ENCODE measurements at places on chromosomes 2 and 18. TPM values are rescaled to one million over a fixed set of nuclear protein-coding genes. Genes with fewer than 3 reads are reported as not detected.

GRCh38 chr18:29241199-29241598, 1064.3 kb upstream of the CDH2 start:
- H3K4me3 ChIP-seq = no peak overlapping the region
- no peaks in the 10 kb centered on the region for H3K36me3 ChIP-seq
- DNase-seq = no peak
- no peak overlapping the region for H3K27ac ChIP-seq

Gene ACYP2
- total RNA-seq = 4.4 TPM

DNA sequence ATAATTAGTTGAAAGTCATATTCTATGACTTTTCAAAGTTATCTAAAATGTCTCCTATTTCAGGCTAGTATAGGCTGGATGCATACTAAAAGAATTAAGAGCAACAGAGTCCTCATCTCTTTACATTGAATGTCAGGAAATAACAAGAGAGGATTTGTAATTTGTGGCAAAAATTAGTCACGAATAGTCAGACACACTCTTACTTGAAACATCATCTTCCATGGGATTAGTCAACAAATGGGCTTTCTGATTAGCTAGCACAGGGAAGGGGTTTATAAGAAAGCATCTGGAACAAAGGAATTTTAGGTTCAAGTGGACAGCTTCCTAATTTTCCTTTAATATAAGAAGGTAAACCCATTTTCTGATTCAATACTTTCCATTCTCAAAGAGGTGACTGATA, 330.3 kb upstream of the MEX3C start:
- H3K4me1 ChIP-seq = no peaks in the 10 kb centered on the region
- H3K27me3 ChIP-seq = no peaks in the 10 kb centered on the region
- no peaks in the 10 kb centered on the region for H3K36me3 ChIP-seq
- H3K4me3 ChIP-seq = no peak overlapping the region
- DNase-seq = no peak

Gene HOXD3
- not detected for total RNA-seq

DNA sequence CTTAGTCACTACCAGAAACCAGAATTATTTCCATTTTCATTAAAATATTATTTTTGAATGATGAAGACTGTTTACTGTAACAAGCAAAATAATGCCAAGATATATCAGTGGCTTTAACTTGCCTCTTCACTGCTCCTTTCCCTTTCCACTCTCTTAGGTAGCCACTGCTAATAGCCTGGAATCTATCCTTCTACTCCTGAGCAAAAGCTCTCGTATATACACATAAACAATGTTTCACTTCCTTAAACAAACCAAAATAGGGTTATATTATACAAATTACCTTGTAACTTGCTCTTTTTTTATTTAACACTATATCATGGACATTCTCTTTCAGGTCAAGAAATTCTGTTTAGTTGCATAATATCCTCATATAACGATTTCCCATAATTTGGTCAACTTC, 20.8 kb downstream of the IMMT start:
- no peak for DNase-seq
- no peaks in the 10 kb centered on the region for H3K4me1 ChIP-seq

Gene MRO
- 0.67 TPM for total RNA-seq

Gene SLC8A1
- total RNA-seq = 3.2 TPM

DNA sequence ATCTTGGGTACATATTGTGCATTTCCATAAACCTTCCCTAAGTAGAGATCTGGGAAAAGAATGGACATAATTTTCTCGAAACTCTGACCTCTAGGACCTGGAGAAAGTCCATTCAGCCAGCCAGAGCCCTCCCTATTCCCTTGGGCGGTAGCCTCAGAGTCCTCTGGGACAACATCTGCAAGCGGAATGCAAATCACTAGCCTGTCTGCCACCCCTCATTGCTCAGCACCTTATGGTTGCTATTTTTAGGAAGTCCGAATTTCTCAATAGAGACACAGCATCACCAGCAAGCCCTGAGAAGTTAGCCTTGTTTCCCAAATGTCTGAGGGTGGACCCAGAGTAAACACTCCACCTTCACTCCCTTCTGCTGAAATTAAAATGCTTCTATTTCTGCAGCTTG, 17.6 kb upstream of the CD28 start:
- H3K4me3 ChIP-seq = no peak overlapping the region
- no peaks in the 10 kb centered on the region for H3K36me3 ChIP-seq
- no peaks in the 10 kb centered on the region for H3K4me1 ChIP-seq
- no peak overlapping the region for H3K27ac ChIP-seq

Gene CDKL4
- total RNA-seq = 0.29 TPM

- H3K4me1 ChIP-seq = no peaks in the 10 kb centered on the region
- no peak for DNase-seq
- H3K4me3 ChIP-seq = no peak overlapping the region
- H3K27me3 ChIP-seq = no peaks in the 10 kb centered on the region
Measured at GRCh38 chr18:44541781-44542180, 138.9 kb upstream of the SETBP1 start.

GRCh38 chr2:120509991-120510735, 164.2 kb downstream of the INHBB start:
- H3K4me3 ChIP-seq = no peak overlapping the region
- no peak for DNase-seq
- H3K27ac ChIP-seq = no peak overlapping the region
- H3K27me3 ChIP-seq = peaks cover 14% of the 10 kb centered on the region
- H3K4me1 ChIP-seq = peaks cover 4% of the 10 kb centered on the region

DNA sequence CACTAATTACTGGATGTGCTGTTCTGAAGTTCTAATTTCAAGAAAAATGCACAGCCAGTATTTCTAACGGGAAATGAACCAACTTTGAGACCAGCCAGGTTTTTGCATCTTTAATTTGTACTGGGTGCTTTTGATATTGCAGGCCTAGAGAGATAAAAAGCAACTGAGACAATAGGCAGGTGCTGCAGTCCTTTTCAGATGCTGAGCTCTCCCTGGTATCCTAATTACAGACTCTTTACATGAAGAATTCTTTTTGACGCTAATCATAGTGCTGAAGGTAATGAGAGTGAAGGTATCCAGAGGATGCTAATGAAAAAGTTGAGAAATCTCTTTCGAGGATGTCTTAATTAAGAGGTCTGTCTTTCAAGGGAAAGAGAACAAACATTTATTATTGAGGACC, 85.1 kb downstream of the SERPINB8 start:
- H3K4me3 ChIP-seq = no peak overlapping the region
- peaks cover 18% of the 10 kb centered on the region for H3K27me3 ChIP-seq
- no peak for DNase-seq
- no peak overlapping the region for H3K27ac ChIP-seq
- peaks cover 2% of the 10 kb centered on the region for H3K4me1 ChIP-seq

DNA sequence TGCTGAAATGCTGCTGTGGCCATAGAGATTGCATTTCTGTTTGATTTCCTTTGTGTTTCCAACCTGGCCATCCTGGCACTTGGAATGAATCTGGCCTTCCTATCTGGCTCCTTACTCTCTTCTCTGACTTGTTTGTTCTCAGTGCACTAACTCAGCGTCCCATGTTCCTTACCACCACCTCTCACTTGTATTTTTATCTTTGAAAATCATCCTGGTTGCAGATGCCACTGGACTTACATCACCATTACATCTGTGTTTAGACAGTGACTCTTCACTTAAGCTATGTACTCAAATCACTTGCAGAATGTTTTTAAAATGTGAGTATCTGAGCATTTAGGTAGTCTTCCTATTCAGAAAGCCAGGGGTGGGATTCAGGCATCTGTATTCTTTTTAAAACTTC, 239.5 kb downstream of the WDR7 start:
- no peak overlapping the region for H3K4me3 ChIP-seq
- H3K27me3 ChIP-seq = no peaks in the 10 kb centered on the region
- H3K36me3 ChIP-seq = no peaks in the 10 kb centered on the region
- H3K27ac ChIP-seq = no peak overlapping the region

Gene CD28
- not detected for total RNA-seq

GRCh38 chr18:62569081-62569655, 46.3 kb downstream of the ZCCHC2 start:
- no peaks in the 10 kb centered on the region for H3K36me3 ChIP-seq
- no peaks in the 10 kb centered on the region for H3K4me1 ChIP-seq
- H3K27ac ChIP-seq = no peak overlapping the region
- no peak overlapping the region for H3K4me3 ChIP-seq
- no peak for DNase-seq
- no peaks in the 10 kb centered on the region for H3K27me3 ChIP-seq

Gene TRIM43
- total RNA-seq = not detected

- H3K27me3 ChIP-seq = no peaks in the 10 kb centered on the region
- no peak for DNase-seq
- H3K36me3 ChIP-seq = no peaks in the 10 kb centered on the region
Measured at GRCh38 chr2:168169097-168169745, 78.2 kb downstream of the STK39 start.

GRCh38 chr18:75204732-75205513, 4.0 kb downstream of the PTGR3 start:
- H3K27ac ChIP-seq = no peak overlapping the region
- peaks cover 31% of the 10 kb centered on the region for H3K4me1 ChIP-seq
- DNase-seq = no peak
- peak overlapping the region; percentile 32 for H3K4me3 ChIP-seq
- no peaks in the 10 kb centered on the region for H3K36me3 ChIP-seq
- peaks cover 51% of the 10 kb centered on the region for H3K27me3 ChIP-seq

- no peaks in the 10 kb centered on the region for H3K4me1 ChIP-seq
- no peak for DNase-seq
- H3K36me3 ChIP-seq = no peaks in the 10 kb centered on the region
- H3K27ac ChIP-seq = no peak overlapping the region
- H3K4me3 ChIP-seq = no peak overlapping the region
Measured at GRCh38 chr2:162063899-162064298, 10.1 kb downstream of the DPP4 start.

DNA sequence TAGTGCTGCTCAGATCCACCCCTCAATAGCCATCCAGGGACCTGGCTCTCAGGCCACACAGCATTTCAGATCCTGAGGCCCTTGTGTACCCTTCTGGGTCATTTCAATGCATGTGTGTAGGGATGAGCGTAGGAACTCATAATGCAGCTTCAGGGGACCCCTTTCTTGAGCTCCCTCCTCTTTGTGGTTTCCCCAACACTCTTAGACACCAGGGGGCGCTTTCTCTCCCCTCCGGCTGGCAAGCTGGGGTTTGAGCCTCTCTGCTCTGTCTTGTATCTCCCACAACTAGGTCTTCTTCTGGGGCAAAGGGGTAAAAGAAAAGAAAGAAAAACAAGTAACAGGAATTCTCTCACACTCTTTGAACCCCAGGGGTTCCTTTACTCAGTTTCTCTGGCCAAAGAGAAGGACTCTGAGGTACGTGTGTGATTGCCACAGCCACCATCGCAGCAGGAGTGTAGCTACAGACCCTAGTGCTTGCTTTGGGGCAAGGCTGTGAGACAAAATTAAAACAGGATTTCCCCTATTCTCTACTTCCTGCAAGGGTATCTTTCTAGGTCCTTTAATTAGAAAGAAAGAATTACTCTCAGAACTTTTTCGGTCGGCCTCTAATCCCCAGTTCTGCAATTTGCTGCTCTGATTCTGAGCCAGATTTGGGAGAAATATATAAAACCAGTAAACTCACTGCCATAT, 38.0 kb downstream of the CABYR start:
- H3K36me3 ChIP-seq = no peaks in the 10 kb centered on the region
- H3K4me1 ChIP-seq = no peaks in the 10 kb centered on the region
- no peak overlapping the region for H3K4me3 ChIP-seq
- H3K27me3 ChIP-seq = no peaks in the 10 kb centered on the region

DNA sequence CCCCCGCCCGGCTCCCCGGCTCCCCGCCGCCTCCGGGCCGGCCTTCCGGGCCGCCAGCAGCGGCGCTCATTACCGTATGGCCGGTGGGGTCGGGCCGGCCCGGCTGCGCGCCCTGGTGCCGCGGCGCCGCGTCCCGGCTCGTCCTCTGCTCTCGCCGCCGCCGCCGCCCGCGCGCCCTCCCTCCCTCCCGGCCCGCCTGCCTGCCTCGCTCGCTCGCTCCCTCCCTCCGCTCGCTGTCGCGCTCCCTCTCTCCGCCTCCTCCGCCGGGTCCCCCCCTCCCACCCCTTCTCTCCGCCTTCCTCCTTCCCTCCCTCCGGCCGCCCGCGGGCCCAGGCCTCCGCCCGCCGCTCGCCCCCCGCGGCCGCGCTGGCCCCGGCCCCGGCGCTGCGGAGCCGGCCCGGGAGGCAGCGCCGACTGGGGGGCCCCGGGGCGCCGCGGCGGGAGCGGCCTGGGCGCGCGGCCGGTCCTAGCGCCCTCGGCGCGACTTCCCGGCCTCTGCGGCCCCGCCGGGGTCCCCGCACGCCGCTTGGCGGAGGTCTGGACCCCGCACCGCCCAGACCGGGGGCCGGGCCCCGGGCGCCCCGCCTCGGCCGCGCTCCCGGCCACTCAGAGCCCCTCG, at the start of gene DNMT3A:
Gene DNMT3A, minus strand, starts transcription at position 173 of the 619 bp plus-strand sequence. CDS start 27,941 bp downstream, outside the sequence.
- H3K36me3 ChIP-seq = no peaks in the 10 kb centered on the region
- peak within 1 kb of the TSS; percentile 38 for H3K4me3 ChIP-seq
- no peak within 1 kb of the TSS for H3K27ac ChIP-seq
- DNase-seq = no peak
- H3K4me1 ChIP-seq = peaks cover 9% of the 10 kb centered on the region

Gene GORASP2
- total RNA-seq = 86.8 TPM

DNA sequence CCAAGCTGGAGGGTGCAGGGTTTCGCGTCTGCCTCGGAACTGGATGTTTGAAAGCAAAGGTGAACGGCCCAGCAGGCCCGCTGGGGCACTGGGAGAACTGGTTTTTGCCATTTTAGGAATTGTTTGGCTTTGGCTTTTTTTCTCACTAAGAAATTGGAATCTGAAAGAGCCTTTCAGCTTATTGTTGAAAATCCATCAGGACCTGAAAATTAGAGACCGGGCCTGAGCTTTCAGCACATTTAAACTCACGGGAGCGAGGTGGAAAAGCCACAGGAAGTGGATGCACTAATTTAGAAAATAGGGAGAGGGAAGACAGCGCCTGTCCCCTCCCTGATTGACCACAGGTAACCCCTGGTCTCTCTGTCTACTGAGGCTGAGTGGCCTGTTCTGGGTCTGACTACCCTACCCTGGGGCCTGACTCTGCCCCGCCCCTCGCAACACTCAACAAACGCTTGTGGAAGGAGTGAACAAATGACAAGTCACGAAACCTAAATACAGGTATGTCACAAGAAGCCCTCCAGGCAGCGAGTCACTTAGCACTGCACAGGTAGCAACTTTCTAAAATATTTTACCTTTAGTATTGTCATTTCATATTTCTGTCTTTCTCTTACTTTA, 100.3 kb upstream of the MBOAT2 start:
- no peaks in the 10 kb centered on the region for H3K4me1 ChIP-seq
- no peak for DNase-seq
- no peaks in the 10 kb centered on the region for H3K36me3 ChIP-seq
- no peaks in the 10 kb centered on the region for H3K27me3 ChIP-seq
- H3K27ac ChIP-seq = no peak overlapping the region
- no peak overlapping the region for H3K4me3 ChIP-seq
